HTR-8/SVneo (cell line): ENCODE measurements at places on chromosomes 12 and 14.

DNA sequence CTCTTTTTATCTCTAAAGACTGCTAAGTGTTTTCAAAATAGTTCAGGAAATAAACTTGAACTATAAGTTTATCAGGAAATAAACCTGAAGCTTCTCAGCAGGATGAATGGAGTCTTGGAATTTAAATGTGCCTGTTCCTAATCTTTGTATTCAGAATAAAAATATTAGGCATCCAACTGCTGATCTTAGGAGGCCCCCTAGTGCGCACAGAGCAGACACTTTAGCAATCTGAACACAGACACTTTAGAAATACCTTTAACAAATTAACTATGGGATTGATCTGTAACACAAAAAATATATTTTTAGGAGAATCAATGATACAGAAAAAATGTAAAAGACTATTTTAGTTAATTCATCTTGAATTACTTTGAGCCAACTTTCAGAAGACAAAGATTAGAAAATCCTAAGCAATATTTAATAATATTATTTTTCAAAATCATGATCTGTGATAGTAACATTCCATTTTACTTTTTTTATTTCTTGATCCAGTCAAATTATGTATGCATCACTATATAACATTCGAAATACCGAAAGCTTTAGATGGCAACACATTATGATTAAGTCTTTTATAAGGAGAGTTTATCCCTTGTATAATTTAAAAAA, 80.9 kb downstream of the SLC41A2 start:
- peak; percentile 35 for DNase-seq

- peak; percentile 24 for DNase-seq
Observed at GRCh38 chr14:102140027-102140749, 491 bp downstream of the WDR20 start.

GRCh38 chr12:122882908-122883558, 12.9 kb downstream of the VPS37B start:
- DNase-seq = no peak

- DNase-seq = no peak
Observed at GRCh38 chr12:25041006-25041741, 92.3 kb upstream of the BCAT1 start.

DNA sequence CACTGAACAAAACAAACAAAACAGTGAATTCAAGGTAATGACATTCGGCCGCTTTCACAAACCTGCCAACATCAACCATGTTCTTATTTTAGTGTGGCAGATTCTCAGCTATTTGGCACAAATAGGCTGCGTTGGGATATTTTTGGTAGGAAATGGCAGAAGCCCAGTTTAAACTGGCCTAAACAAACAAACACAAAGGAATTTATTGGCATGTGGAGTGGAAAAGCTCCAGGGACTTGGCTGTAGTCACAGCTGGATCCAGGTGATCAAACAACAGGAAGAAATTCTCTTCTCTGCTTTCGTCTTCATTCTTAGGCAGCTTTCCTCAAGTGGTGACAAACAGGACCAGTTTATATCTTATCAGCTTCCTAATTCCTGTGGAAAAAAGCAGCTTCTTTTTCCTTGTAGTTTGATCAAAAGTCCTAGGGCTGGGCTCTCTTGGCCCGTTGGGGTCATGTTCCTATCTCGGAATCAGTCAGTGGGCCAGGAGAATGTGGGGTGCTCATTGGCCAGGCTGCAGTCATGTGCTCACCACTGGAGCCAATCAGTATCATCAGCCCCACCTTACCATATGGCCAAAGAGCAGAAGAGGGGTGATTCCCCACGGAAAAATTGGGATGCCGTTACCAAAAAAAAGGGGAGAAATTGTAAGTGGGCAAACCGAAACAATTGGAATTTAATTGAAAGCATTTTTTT, 22.6 kb downstream of the C12orf75 start:
- no peak for DNase-seq

DNA sequence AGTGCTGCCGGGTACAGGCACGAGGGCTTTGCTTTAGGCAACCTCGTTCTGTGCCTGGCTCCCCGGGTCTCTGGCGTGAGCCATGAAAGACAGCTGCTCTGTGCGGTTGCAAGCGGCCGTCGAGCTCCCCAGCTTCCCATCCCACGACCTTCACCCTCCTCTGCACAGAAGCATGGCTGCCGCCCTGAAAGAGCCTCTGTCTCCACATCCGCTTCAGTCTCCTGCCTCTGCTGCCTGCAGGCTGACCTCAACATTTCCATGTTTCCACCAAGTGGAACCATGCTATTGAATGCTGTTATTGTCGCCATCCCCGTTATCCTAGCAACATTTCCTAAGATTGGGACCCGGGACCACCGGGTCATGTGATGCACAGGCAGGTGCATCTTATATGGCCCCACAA, 57.1 kb downstream of the KDM2B start:
- DNase-seq = no peak

- no peak for DNase-seq
Observed at GRCh38 chr14:76289276-76289675, 86.7 kb upstream of the ESRRB start.

DNA sequence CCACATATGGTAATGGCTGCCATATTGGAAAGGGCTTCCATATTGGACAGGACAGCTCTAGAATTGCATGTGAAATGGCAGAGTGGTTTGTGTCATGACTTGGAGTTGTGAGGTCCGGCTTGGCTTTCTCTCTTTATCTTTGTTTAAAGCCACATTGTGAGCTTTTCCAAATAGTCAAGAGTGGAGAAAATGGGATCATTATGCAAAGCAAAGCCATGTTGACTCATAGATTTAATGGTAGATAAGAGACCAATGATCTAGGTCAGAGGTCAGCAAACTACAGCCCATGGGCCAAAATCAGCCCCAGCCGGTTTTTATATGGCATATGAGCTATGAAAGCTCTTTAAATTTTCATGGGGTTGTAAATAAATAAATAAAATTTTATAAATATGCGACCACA, 449.1 kb downstream of the BCL11B start:
- DNase-seq = no peak

- no peak for DNase-seq
Observed at GRCh38 chr12:11564984-11565651, 84.4 kb upstream of the ETV6 start.
